ENCODE measurements at places on chromosomes 2 and 18.

DNA sequence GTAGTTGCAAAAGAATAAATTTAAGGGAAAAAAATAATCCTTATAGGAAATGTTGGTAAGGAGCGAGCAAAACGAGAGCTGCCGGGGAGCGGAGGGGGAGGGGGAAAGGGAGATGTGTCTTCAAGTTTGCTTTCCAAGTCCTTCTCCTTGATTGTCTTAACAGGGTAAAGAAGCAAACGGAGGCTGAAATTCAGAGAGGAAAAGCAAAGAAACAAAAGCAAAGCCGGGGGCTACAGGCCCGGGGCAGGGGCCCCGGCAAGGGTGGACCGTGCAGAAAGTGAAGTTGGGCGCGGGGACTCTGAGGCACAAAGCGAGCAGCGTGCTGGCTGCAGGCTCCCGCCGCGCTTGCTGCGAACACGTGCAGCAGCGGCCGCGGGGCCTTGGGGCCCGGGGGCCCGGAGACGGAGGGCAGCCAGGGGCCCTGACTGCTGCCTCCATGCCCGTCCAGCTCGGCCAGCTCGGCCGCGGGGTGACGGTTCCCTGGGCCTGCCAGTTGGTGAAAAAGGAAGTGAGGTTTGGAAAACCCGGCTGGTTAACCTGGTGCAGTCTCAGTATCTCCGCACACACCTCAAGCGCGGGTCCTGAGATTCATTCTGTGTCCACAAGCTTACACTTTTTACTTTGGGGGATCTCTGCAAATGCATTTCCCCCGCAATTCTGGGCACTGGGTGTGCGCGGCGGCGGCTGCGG is 4.1 kb downstream of the BCL11A start:
- H3K4me3 ChIP-seq: peak overlapping the region; percentile 83
- peaks cover 97% of the 10 kb centered on the region for H3K27me3 ChIP-seq
- H3K36me3 ChIP-seq: no peaks in the 10 kb centered on the region

DNA sequence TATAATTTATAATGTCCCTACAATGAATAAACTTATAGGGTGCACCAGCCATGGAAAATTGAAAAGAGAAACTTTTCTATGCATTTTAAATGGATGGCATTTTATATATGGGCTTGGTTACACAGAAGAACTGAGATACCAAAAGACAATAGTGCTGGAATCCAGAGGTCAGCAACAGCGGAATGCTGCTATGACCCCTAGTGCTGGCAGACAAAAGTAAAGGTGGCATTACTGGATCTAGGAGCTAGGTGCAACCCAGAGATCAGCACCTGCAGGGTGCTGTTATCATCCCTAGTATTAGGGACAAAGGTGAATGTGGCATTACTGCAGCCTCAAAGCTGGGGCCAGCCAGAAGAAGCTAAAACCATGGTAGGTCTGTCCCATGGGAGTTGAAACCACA is 392.7 kb upstream of the ST6GAL2 start:
- no peaks in the 10 kb centered on the region for H3K36me3 ChIP-seq
- H3K27me3 ChIP-seq: no peaks in the 10 kb centered on the region
- DNase-seq: no peak
- no peak overlapping the region for H3K27ac ChIP-seq

- peaks cover 23% of the 10 kb centered on the region for H3K36me3 ChIP-seq
- H3K27me3 ChIP-seq: no peaks in the 10 kb centered on the region
- DNase-seq: no peak
- H3K4me1 ChIP-seq: peaks cover 43% of the 10 kb centered on the region
- no peak overlapping the region for H3K27ac ChIP-seq
- no peak overlapping the region for H3K4me3 ChIP-seq
Measured at GRCh38 chr18:13457327-13457726, 238.8 kb downstream of the LDLRAD4 start.

DNA sequence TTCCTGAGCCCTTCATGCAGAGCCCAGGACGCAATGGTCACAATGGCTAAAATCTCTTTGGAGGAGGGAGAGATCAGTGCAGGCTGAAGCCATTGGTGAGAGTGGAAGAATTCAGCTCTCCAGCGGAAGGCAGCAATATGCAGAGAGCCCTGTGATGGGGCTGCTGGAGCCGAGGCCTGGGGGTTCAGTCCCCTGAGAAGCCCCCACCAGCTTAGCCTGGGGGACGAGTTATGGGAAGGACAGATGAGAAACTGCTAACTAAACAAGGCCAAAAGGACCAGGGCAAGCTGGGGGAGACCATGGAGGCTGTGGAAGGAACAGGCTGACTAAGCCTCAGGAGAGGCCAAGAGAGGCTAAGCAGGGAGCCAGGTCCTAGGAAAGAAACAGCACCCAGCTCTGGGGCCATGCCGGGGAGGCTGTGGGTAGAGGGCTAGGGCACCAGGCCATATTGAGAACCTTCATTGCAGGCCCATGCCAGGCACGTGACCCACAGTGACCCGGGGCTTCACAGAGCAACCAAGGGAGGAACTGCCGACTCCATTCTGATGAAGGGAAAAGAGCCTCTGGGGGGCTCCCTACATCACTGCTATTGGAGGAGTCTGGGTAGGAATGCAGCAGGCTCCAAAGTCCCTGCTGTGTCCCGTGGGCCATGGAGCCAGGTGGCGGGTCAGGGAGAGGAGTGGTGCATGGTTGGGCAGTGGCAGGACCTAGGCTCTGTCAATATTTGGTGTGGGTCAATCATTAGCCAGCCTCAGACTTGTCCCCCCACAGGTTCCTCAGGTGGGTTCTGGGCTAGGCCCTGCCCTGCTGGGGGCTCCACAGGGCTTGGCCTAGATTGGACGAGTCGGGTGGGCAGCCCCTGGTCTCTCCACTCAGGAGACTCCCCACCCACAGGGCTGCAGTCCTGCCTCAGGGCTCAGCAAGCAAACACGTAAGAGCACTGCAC is 19.8 kb downstream of the PROC start:
- H3K27me3 ChIP-seq: no peaks in the 10 kb centered on the region
- H3K4me1 ChIP-seq: no peaks in the 10 kb centered on the region
- H3K4me3 ChIP-seq: no peak overlapping the region
- peaks cover 3% of the 10 kb centered on the region for H3K36me3 ChIP-seq

GRCh38 chr2:204849892-204850291 is 304.6 kb downstream of the PARD3B start:
- no peaks in the 10 kb centered on the region for H3K27me3 ChIP-seq
- no peaks in the 10 kb centered on the region for H3K36me3 ChIP-seq
- no peaks in the 10 kb centered on the region for H3K4me1 ChIP-seq
- no peak overlapping the region for H3K27ac ChIP-seq
- no peak for DNase-seq

DNA sequence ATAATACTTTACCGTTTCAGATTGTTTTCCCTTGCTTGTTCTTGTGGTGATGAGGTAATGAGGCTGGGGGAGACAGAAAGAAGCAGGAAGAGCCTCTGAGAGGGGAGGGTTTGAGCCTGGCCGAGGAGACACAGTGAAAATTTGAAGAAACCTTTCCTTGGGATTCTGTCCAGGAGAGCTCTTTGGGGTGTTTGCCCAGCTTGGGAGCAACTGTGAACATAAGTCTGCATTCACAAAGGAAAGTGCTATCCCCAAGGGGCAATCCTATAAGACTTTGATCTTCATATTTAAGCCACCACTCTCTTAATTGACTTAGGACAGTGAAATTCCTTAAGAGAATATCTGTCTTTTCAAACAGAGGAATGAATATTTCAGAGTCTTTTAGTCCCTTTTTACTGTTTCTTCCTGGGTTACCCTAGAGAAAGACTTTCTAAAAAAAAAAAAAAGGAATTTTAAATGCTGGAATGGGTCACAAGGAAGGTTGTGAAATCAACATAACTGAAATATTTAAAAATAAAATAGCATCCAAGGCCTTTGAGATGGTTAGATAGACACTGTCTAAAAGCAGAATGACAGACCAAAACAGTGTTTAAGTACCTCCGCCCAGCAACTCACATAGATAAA is 52.5 kb upstream of the STAM2 start:
- H3K27me3 ChIP-seq: peaks cover 10% of the 10 kb centered on the region
- peaks cover 2% of the 10 kb centered on the region for H3K4me1 ChIP-seq
- H3K4me3 ChIP-seq: no peak overlapping the region
- H3K36me3 ChIP-seq: no peaks in the 10 kb centered on the region

- no peaks in the 10 kb centered on the region for H3K36me3 ChIP-seq
- no peak for DNase-seq
- H3K4me1 ChIP-seq: no peaks in the 10 kb centered on the region
- no peak overlapping the region for H3K4me3 ChIP-seq
Measured at GRCh38 chr18:69845593-69846506, 101.8 kb downstream of the CD226 start.

DNA sequence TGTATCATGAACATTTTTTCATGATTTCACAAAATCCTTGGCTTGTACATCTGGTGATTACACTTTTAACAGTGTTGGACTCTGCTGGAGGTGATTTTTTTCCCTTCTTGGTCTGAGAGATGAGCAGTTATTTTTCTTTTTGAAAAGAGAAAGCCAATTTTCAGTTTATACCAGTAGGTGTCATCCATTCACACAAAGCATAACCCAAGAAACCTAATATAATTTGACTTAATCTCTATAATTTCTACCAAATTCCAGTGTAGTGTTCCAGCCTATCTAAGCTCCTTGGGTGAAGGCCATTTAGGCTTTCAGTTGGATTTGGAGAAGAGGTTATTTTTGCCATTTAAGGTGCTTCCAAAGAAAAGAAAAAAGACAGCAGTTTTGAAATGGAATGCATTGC is 7.7 kb upstream of the ICOS start:
- no peak for DNase-seq
- H3K27me3 ChIP-seq: peaks cover 8% of the 10 kb centered on the region
- H3K27ac ChIP-seq: no peak overlapping the region

- H3K36me3 ChIP-seq: no peaks in the 10 kb centered on the region
- H3K27ac ChIP-seq: no peak overlapping the region
- no peak overlapping the region for H3K4me3 ChIP-seq
- no peak for DNase-seq
Measured at GRCh38 chr18:44747157-44747556, 66.5 kb downstream of the SETBP1 start.

DNA sequence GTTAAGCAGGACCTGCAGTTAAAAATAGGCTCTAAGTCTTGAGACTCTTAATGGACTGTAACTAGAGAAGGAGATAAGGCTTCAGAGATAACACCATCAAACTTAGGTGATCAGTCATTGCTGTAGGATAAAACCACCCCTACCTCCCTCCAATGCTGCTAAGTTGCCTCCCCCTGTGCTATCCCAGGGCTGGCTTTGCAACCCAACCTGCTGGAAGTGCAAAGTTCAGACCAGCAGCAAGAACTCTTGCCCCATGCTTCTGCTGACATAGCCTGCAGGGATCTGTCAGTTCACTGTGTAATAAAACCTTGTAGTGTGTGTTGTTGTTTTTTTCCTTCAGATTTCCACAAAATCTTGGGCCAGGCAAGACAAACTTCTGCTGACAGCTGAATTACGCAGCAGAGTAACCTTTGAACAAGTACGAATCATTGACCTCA is 57.4 kb upstream of the EPB41L3 start:
- H3K4me1 ChIP-seq: no peaks in the 10 kb centered on the region
- H3K27me3 ChIP-seq: peaks cover 7% of the 10 kb centered on the region
- H3K27ac ChIP-seq: no peak overlapping the region
- no peak for DNase-seq

- no peaks in the 10 kb centered on the region for H3K36me3 ChIP-seq
- H3K4me3 ChIP-seq: peak within 1 kb of the TSS; percentile 73
- H3K27me3 ChIP-seq: peaks cover 81% of the 10 kb centered on the region
- peaks cover 10% of the 10 kb centered on the region for H3K4me1 ChIP-seq
Measured at GRCh38 chr2:73293534-73294171, at the start of gene EGR4. Gene EGR4, minus strand, starts transcription at chr2:73293548. Its CDS starts 231 bp downstream, at chr2:73293317.

DNA sequence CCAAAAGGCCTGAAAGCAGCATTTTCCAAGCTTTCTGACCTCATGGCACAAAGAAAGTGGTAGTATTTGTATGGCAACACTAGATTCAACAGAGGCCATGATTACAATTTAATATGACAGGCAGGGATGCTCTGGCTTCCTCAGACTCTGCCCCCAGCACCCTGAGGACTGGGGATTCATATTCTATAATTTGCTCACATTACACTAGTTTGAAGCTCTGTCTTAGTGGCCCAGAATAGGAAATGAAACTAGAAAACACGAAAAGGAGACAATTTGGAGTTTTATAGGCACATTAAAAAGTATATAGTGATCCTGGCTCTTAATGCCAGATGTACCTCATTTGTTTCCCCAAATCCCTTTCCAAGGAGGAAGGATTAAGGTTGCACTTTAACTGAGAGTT is 173.0 kb upstream of the STK17B start:
- H3K4me1 ChIP-seq: no peaks in the 10 kb centered on the region
- no peaks in the 10 kb centered on the region for H3K36me3 ChIP-seq
- H3K4me3 ChIP-seq: no peak overlapping the region
- H3K27me3 ChIP-seq: no peaks in the 10 kb centered on the region
- no peak overlapping the region for H3K27ac ChIP-seq

GRCh38 chr2:200077838-200078237 is 122.5 kb downstream of the MAIP1 start:
- no peak for DNase-seq
- H3K36me3 ChIP-seq: no peaks in the 10 kb centered on the region
- no peaks in the 10 kb centered on the region for H3K4me1 ChIP-seq
- no peak overlapping the region for H3K4me3 ChIP-seq

- peaks cover 12% of the 10 kb centered on the region for H3K4me1 ChIP-seq
- no peak for DNase-seq
- H3K36me3 ChIP-seq: peaks cover 13% of the 10 kb centered on the region
- peak overlapping the region; percentile 52 for H3K27ac ChIP-seq
- no peak overlapping the region for H3K4me3 ChIP-seq
- no peaks in the 10 kb centered on the region for H3K27me3 ChIP-seq
Measured at GRCh38 chr2:44218771-44219170, 50.1 kb downstream of the PPM1B start.

DNA sequence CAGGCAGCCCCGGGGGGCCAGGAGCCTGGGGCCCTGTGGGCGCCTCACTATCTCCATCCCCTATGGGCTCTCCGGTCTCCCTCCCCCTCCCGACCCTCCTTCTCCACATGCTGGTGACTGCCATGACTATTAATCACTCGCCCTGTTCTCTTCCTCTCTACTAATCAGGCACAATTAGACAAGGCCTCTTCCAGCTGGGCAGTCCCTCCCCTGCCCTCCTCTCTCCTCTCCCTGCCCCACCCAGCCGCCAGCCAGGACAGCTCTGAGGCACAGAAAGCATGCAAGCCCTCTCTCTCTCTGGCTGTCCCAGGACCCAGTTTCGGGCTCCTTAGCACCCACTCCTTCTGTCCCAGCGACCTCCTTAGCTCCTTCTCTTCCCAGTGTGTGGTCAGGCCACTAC is 5.8 kb downstream of the ASIC4 start:
- H3K4me1 ChIP-seq: peaks cover 7% of the 10 kb centered on the region
- DNase-seq: no peak
- peaks cover 86% of the 10 kb centered on the region for H3K27me3 ChIP-seq
- no peaks in the 10 kb centered on the region for H3K36me3 ChIP-seq
- H3K27ac ChIP-seq: no peak overlapping the region
